T-helper 17 cell (primary cell): ENCODE measurements at places on chromosomes 7 and 10. TPM values are rescaled to one million over a fixed set of nuclear protein-coding genes. Genes with fewer than 3 reads are reported as not detected.

The HECW1 gene
- total RNA-seq, result not detected

The DEPP1 gene
- 1.4 TPM for total RNA-seq

The MOGAT3 gene
- total RNA-seq, result not detected

The TRIM74 gene
- total RNA-seq, result 1.1 TPM

The ELMO1 gene
- total RNA-seq, result 160 TPM

The ZNF467 gene
- total RNA-seq, result 3.3 TPM

The MMD2 gene
- total RNA-seq, result not detected

The CHST15 gene
- total RNA-seq, result 3.3 TPM

The STEAP2 gene
- total RNA-seq, result not detected

The TUBAL3 gene
- total RNA-seq, result not detected
